Activated T-helper 17 cell treated with anti-CD3 and anti-CD28 coated beads, Interleukin-2, amount 50 U/mL, for 72 hours (primary cell): ENCODE measurements at places on chromosomes 7 and 10.

- no peak for ATAC-seq
Measured at GRCh38 chr7:87027900-87028299, 31.6 kb downstream of the ELAPOR2 start.

DNA sequence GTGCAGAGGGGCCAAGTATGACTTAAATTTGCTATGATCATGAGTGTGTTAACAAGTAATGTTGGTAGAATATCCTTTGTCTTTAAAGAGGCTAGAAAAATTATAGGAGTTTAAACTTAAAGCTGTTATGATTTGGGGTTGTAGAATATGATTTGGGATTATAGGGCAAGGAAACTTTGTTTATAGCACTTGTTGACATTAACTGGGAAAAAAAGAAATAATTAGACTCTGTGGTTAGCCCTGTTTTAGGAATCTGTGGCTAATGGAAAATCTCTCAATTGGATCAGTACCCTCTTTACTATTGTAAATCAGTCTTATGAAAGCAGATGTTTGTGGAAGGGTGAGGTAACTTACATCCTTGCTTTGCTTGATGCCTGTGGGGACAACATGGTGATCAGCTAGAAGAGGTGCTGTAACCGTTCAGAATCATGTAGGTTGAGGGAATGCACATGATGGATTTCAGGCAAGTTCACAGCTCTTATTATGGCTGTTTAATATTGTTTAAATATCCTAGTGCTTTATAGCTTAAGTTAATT is 11.1 kb downstream of the ING3 start:
- no peak for ATAC-seq

GRCh38 chr10:3294919-3295581 is 122.5 kb upstream of the PITRM1 start:
- ATAC-seq: no peak

- no peak for ATAC-seq
Measured at GRCh38 chr7:4190010-4190981, 491.8 kb upstream of the FOXK1 start.

DNA sequence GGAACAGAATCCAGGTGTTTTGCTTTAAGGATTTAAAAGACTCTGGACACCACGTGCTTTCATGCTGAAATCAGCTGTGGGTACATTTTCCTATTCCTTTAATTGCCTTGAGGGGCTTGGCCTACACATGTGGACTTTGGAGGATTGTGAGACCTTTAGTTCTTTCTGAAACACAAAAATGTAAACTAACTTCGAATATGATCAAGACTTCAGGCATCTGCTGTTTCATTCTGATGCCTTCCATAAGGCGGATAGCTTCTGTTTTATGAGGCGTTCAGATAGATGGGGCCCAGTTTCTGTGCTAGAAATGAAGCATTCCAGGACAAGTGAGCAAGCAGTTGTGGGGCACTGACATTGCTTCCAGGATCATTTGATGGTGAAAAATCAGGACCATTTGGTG is 1.5 kb upstream of the NOBOX start:
- ATAC-seq: no peak

- ATAC-seq: peak; percentile 10
Measured at GRCh38 chr10:103691723-103692435, 163.5 kb downstream of the SH3PXD2A start.

- no peak for ATAC-seq
Measured at GRCh38 chr7:114342431-114343179, 72.0 kb upstream of the FOXP2 start.

GRCh38 chr7:37352974-37353948 is 95.4 kb downstream of the ELMO1 start:
- ATAC-seq: peak; percentile 75

GRCh38 chr10:132572545-132572937 is 35.0 kb downstream of the INPP5A start:
- ATAC-seq: no peak

- ATAC-seq: peak; percentile 18
Measured at GRCh38 chr7:55571511-55572377, 558 bp downstream of the VOPP1 start.

- ATAC-seq: no peak
Measured at GRCh38 chr7:77575187-77575586, 38.1 kb downstream of the PTPN12 start.

- no peak for ATAC-seq
Measured at GRCh38 chr7:131623154-131623553, 66.7 kb upstream of the PODXL start.
